Adrenal gland (tissue), 19 donors: ENCODE measurements at places on chromosomes 1 and 21.
A peak's percentile ranks its signal among the peaks of the same experiment; 100 is the strongest.

GRCh38 chr1:165117482-165117881, 239.0 kb downstream of the LMX1A start:
- DNase-seq, result no peak

DNA sequence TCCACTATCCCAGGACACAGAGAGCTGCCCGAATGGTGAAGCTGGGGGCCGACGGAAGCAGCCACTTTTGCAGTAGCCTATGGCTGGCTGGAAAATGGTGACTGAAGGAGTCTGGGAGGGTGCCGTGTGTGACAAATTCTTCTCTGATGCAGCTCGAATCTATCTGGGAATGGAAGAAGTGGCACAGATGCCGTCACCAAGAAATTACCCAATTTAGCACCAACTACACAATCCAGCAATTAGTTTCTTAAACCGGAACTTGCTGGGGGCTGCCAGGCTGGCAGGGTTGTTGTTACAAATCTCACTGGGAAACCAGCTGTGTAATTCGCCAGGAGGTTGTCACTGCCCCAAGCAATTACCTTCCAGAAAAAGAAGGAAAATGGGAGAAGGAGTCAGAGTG, 18.0 kb downstream of the DLGAP3 start:
- no peak for DNase-seq

GRCh38 chr1:38696371-38696770, 163.2 kb downstream of the RRAGC start:
- no peak for DNase-seq

DNA sequence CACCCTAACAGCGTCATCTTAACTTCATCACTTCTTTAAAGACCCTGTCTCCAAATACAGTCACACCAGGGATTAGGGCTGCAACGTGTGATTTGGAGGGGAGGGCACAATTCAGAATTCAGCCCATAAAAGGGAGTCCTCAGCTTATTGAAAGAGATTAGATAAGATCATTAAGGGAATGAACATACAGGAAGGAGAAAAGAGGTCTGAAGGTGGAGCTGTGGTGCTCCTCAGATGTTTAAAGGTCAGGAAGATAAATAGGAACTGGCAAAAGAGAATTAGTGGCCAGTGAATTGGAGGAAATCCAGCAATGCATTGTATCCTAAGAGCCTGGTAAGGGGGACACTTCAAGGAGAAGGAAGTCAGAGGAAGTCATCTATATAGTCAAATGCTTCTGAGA, 113.5 kb downstream of the PROX1 start:
- DNase-seq, result no peak

- no peak for DNase-seq
Observed at GRCh38 chr1:19960591-19960990, 18.8 kb downstream of the PLA2G2A start.

- no peak for DNase-seq
Observed at GRCh38 chr1:67830928-67831830, 2.1 kb downstream of the GNG12 start.

DNA sequence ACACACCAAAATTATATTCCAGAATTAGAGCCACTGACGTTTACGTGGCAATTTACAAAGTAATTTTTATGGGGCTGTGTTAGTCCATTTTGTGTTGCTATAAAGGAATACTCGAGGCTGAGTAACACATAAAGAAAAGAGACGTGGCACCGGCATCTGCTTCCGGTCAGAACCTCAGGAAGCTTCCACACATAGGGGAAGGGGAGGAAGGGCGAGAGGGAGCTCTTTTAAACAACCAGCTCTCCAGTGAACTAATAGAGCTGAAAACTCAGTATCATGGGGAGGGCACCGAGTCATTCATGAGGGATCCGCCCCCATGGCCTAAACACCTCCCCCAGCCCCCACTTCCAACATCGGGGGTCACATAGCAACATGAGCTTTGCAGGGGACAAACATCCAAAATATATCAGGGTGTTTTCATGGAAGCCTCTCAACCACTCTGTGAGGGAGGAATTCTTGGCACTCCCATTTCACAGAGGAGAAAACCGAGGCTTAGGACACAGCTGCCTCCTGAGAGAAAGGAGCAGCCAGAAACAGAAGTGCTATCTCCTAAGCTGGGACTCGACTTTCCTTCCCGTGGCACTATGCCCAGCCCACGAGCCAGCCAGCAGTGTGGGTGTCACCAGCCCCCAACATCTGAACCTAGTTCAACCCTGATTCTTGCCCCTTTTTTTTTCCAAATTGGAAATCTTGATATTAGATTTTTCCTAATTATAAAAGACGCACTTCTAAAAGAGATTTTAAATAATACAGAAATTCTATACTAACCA, 29.2 kb downstream of the MIS18A start:
- DNase-seq, result no peak

DNA sequence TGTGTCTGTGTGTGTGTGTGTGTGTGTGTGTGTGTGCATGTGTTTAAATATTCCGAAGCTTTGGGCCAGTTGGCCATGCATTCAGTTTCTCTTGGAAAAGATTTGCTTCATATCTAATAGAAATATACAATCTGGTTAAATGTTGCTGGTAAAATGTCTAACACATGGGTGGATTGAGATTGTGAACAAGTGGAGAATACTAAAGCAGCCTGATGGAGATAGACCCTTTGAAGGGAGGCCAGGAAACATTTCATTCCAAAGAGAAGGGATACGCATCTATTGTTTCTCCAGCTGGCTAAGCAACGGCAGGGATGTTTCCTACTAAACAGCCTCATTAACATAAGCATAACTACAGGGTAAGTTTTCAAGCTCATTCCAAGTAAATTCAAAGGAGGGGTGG, 257.5 kb upstream of the PTBP2 start:
- DNase-seq, result no peak

DNA sequence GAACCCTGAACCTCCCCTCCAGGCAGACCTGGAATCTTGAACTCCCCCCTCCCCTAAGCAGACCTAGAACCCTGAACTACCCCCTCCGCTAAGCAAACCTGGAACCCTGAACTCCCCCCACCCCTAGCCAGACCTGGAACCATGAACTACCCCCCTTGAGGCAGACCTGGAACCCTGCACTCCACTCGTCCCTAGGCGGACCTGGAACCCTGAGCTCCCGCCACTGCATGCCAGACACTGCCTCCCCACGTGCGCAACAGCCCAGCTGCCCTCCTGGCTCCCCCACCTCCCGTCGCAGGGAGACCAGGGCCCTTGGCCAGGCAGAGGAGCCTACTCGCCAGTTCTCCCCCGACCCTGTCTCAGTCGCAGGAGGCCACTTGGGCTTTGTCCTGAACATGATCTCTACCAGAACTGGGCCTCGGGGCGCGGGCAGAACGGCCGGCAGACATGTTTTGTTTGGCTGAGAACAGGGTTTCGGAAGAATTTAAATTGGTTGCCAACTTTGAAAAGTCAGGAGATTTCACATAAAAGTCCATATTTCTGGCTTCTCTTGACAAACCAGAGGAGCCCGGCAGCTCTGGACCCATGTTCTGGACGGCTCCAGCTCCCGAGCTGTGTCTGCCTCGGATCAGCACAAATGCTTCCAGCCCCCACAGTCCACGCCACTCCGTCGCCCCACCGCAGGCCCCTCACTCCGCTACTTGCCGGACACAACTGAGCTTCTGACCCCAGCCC, 9.2 kb upstream of the PLEKHG5 start:
- no peak for DNase-seq

DNA sequence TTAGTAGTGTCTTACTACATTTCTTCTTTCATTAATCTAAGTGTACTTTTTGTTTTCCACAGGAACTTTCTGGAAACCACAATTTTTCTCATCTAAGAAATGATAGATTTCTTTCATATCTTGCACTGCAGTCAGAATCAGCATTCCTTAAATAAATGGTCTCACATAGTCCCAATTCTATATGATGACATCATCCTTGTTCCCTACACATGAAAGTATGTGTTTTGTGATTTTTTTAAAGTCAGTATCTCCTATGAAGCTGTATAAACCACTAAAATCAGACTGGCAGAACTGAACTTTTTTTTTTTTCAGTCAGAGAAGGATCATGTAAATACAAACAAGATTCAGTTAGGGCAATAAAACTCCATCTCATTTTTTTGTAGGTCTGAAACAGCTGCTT, 742.6 kb upstream of the CXADR start:
- no peak for DNase-seq

DNA sequence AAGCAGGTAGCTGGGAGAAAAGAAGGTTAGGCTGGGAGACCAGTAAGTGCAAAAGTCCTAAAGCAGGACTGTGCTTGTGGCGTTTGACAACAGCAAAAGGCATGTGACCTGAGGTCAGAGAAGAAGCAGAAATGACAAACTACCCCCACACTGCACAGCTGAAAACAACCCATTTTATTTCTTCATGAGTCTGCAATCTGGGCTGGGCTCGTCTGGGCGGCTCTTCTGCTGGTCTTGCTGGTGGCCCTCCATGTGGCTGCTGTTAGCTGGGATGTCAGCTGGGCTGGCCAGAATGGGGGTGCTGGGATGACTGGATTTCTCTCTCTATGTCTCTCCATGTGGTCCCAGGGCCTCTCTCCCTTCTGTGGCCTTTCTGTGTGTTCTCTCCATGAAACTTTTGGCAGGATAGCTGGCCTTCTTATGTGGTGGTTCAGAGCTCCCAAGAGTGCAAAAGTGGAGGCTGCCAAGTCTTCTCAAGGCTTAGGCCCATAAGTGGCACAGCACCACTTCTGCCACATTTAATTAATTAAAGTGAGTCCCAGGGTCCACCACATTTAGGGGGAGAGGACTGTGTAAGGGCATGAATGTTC, 128.6 kb downstream of the RIPK4 start:
- no peak for DNase-seq

DNA sequence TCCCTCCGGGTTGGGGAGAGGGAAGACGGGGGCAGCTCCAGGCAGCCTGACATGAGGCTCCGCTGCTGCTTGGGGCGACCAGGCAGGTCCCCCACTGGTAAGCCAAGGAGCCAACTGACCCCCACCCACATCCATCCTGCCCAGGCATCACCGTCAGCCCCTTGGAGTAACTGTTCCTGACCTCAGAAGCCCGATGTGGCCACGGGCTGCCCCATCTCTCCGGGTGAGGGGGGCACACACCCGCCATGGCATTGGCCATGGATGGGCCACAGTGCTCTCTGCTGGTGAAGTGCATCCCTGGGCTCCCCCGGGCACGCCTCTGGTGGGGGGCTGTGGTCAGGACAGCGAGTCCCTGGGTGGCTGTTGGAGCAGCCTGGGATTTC, 100.0 kb downstream of the CRYAA start:
- no peak for DNase-seq

GRCh38 chr1:71780681-71781080, 501.7 kb downstream of the NEGR1 start:
- DNase-seq, result no peak

GRCh38 chr1:156746406-156746727, 5.1 kb downstream of the HDGF start:
- DNase-seq, result no peak

DNA sequence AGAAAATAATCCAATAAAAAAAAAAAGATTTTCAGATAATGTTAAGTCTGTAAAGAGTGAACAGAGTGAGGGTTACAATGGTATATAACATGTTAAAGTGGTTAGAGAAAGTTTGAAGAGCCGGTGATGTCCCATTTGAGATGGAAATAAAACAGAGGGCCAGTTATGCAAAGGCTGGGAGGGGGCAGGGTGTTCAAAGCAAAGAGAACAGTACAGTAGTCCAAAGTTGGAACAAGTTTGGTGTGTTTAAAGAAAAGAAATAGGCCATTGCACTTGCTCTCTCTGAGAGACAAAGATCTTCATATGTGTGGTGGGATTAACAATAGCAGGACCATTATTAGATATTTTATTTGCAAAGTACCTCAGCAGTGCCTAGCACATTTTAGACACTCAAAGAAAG, 179.5 kb upstream of the PKN2 start:
- no peak for DNase-seq

- no peak for DNase-seq
Observed at GRCh38 chr1:101119289-101119688, 93.7 kb upstream of the DPH5 start.

DNA sequence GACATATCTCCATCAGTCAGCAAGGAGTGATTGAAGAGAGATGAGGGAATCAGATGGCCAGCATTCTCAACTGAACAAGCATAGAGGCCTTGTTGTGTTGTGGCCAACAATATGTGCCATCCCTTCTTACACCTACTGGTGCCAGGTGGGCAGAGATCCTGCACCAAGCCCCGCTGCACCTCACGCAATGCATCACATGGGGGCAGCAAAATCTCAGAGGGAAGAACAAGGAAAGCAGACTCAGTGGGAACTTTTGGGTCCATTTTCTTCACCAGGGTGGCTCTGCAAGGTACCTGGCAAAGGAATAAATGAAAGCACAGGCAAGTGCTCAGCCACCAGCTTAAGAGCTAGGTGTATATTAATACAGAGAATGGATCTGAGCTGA, 33.2 kb downstream of the HSD3B2 start:
- DNase-seq, result no peak

- DNase-seq, result no peak
Observed at GRCh38 chr1:186915555-186915954, 86.8 kb downstream of the PLA2G4A start.

- DNase-seq, result no peak
Observed at GRCh38 chr1:211738691-211739301, 63.4 kb upstream of the NEK2 start.

GRCh38 chr1:177948336-177948972, 21.4 kb downstream of the SEC16B start:
- DNase-seq, result peak; percentile 64

DNA sequence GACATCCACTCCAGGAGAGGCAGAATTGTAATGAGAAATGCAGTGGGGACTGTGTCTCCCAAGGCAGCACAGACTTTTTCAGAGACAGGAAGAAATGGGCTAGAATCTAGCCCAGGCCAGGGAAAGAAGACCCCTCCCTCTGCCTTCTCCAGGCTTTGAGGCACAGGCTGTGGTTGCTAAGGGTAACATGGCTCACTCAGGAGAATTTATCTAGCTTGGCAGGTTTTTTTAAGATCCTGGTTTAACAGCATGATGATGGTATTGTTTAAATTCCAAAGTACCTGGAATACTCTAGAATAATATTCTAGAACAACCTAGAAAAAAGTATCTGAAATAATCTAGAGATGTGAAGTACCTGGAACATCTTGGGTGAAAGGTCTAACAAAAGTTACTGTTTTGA, 125.6 kb downstream of the URB2 start:
- DNase-seq, result no peak

GRCh38 chr1:235563513-235564061, 59.3 kb upstream of the B3GALNT2 start:
- no peak for DNase-seq

DNA sequence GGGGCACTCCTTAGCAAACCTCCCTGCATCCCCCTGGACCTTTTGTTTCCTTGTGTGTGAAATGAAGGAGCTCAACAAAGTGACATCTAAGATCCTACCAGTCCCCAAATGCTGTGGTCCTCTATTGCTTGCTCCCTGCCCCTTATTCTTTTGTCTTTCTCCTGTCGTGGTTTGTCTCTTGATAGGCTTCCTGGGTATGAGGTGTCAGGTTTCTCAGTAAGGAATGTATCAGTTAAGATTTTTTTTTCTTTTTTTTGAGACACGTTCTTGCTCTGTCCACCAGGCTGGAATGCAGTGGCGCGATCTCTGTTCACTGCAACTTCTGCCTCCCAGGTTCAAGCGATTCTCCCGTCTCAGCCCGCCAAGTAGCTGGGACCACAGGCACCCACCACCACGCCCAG, 16.8 kb downstream of the CNIH3 start:
- no peak for DNase-seq

- DNase-seq, result no peak
Observed at GRCh38 chr1:23527900-23528249, 3.2 kb downstream of the E2F2 start.

- DNase-seq, result no peak
Observed at GRCh38 chr1:11407301-11407994, 71.5 kb upstream of the DISP3 start.
